ENCODE measurements at places on chromosomes 13 and 19.

DNA sequence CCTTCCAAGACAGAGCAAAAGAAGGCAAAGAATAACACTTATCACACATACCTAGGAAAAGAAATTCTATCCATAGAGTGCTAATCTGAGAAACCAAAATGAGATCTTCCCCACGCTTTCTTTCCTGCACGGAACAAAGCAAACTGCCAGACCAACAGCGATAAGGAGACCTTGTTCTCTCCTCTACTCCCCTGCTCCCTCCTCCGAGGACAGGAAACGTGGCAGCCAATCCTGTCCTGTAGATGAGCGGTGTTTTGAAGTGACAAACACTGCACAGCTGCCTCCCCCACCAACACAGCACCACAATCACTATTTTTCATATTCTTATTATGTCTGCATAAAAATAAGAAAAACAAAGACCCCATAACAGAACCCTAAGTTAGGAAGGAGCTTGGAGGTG is 113.9 kb upstream of the IRS2 start:
- H3K4me3 ChIP-seq: no peak overlapping the region
- no peaks in the 10 kb centered on the region for H3K4me1 ChIP-seq
- H3K27ac ChIP-seq: no peak overlapping the region

GRCh38 chr13:39688699-39689405 is 33.4 kb downstream of the COG6 start:
- DNase-seq: no peak
- H3K4me3 ChIP-seq: peak overlapping the region; percentile 21
- no peaks in the 10 kb centered on the region for H3K27me3 ChIP-seq
- H3K36me3 ChIP-seq: peaks cover 25% of the 10 kb centered on the region
- H3K27ac ChIP-seq: peak overlapping the region; percentile 78

- no peak for DNase-seq
- no peaks in the 10 kb centered on the region for H3K36me3 ChIP-seq
- H3K4me3 ChIP-seq: no peak overlapping the region
- H3K27me3 ChIP-seq: no peaks in the 10 kb centered on the region
- H3K4me1 ChIP-seq: no peaks in the 10 kb centered on the region
Measured at GRCh38 chr13:57716295-57716694, 84.8 kb downstream of the PCDH17 start.

DNA sequence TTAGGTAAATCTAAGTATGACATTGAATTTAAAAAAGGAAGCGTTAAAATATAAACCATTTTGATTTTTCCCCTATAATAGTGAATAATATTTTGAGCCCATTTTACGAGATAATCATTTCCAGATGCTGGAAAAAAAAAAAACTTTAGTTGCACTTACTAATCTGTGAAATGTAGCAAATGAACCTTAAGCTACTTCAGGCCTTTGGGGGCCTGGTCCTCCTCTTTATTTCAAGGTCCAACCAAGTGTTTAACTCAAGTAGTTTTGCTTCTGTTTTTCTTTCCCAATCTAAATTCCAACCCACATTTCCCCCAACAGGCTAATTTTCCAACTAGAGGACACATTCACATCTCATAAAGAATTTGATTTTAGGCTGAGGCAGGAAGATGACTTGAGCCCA is 101.2 kb downstream of the TNFRSF19 start:
- no peak for DNase-seq
- no peak overlapping the region for H3K4me3 ChIP-seq
- H3K36me3 ChIP-seq: no peaks in the 10 kb centered on the region
- peaks cover 6% of the 10 kb centered on the region for H3K27me3 ChIP-seq
- H3K4me1 ChIP-seq: no peaks in the 10 kb centered on the region

DNA sequence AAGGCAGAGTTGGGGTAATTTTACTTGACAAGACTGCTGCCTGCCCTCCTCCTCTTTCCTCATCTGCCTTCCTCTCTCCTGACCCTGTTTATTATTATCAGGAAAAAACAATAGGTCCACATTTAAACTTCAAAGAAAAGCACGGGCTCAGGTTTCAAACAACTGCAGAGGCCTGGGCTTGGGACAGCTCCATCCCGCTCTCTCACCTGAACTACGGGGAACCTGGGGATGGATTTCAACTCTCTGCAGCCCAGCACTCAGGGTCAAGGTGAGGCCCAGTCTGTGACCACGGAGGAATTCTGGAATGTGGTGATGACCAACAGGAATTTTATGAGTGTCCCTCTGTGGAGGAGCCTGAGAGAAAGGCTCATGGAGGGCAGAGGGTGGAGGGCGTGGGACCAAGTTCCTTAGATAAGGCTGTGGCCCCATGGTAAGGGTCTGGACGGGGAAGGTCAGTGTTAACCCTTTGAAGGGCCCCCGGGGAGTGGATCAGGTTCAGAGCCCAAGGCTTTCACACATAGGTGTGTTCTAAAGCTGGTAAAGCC is 220.8 kb upstream of the MAB21L1 start:
- no peak overlapping the region for H3K4me3 ChIP-seq
- H3K27me3 ChIP-seq: no peaks in the 10 kb centered on the region
- no peaks in the 10 kb centered on the region for H3K36me3 ChIP-seq
- H3K4me1 ChIP-seq: no peaks in the 10 kb centered on the region

GRCh38 chr13:76647550-76647949 is 238.7 kb downstream of the KCTD12 start:
- peaks cover 4% of the 10 kb centered on the region for H3K27me3 ChIP-seq
- H3K4me3 ChIP-seq: no peak overlapping the region
- no peaks in the 10 kb centered on the region for H3K36me3 ChIP-seq
- no peak overlapping the region for H3K27ac ChIP-seq
- no peak for DNase-seq
- no peaks in the 10 kb centered on the region for H3K4me1 ChIP-seq

DNA sequence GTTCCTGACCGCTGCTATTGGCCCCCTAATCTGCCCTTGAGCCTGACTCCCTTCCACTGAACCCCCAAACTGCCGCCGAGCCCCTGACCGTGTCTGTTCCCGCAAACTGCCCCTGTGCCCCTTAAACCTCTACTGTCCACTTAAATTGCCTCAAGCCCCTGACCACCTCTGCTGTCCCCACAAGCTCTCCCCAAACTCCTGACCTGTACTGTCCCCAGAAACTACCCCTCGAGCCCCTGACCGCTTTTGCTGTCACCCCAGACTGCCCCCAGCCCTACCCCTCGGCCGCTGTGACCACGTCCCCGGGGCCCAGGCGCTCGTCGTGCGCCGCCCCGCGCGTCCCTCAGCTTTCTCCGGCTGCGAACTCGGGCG is 382 bp downstream of the ZNF77 start:
- no peaks in the 10 kb centered on the region for H3K27me3 ChIP-seq
- H3K27ac ChIP-seq: peak overlapping the region; percentile 95
- peak overlapping the region; percentile 96 for H3K4me3 ChIP-seq
- peaks cover 25% of the 10 kb centered on the region for H3K4me1 ChIP-seq

DNA sequence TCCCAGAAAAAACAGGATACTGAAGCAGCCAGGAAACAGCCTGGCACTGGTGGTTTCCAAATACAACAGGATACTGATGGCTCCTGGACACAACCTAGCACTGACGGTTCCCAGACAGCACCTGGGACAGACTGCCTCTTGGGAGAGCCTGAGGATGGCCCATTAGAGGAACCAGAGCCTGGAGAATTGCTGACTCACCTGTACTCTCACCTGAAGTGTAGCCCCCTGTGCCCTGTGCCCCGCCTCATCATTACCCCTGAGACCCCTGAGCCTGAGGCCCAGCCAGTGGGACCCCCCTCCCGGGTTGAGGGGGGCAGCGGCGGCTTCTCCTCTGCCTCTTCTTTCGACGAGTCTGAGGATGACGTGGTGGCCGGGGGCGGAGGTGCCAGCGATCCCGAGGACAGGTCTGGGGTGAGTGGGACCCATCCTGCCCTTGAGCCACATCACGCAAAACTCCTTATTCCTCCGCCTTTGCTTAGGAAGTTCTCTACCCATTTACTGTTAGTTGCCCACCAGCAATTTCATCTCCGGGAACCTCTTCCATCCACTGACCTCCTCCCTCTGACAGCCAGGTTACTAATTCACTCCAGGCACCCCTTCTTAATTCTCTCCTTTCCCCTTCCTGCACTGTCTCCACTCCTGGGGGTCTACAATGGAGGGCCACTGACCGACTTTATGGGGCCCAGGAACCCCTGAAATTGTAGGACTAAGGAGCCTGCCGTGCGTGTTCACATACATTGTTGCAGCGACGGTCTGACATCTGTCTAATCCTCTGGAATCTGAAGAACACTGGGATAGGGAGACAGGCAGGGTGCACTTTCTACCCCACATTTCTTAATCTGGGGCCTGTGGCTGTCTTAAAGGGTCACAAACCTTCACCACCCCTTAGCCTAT is 1.2 kb downstream of the ITPKC start:
- H3K4me3 ChIP-seq: peak overlapping the region; percentile 88
- H3K27ac ChIP-seq: peak overlapping the region; percentile 85
- H3K36me3 ChIP-seq: peaks cover 33% of the 10 kb centered on the region
- no peaks in the 10 kb centered on the region for H3K27me3 ChIP-seq

DNA sequence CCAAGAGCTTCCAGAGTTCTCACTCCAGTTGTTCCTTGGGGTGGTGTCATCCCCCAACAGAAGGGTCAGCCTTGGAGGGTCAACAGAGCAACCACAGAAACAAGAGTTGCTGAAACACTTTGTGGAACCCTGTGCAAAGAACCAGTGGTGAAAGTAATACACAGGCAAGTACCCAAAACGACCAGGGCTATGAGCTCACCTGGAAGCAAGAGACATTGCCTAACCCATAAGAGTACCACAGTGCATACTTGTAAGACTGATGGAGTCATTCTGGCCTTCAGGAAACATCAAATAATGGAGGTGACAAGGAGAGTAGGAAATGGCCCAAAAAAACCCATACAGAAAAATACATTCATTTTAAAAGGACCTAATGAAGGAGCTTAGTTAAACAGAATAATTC is 184.3 kb upstream of the TSC22D1 start:
- H3K4me3 ChIP-seq: no peak overlapping the region
- no peaks in the 10 kb centered on the region for H3K36me3 ChIP-seq
- no peak for DNase-seq
- H3K27me3 ChIP-seq: peaks cover 3% of the 10 kb centered on the region

- no peak overlapping the region for H3K27ac ChIP-seq
- H3K36me3 ChIP-seq: no peaks in the 10 kb centered on the region
- no peak for DNase-seq
- H3K4me3 ChIP-seq: no peak overlapping the region
- no peaks in the 10 kb centered on the region for H3K27me3 ChIP-seq
Measured at GRCh38 chr13:64855506-64855905, 2374.6 kb downstream of the PCDH9 start.

DNA sequence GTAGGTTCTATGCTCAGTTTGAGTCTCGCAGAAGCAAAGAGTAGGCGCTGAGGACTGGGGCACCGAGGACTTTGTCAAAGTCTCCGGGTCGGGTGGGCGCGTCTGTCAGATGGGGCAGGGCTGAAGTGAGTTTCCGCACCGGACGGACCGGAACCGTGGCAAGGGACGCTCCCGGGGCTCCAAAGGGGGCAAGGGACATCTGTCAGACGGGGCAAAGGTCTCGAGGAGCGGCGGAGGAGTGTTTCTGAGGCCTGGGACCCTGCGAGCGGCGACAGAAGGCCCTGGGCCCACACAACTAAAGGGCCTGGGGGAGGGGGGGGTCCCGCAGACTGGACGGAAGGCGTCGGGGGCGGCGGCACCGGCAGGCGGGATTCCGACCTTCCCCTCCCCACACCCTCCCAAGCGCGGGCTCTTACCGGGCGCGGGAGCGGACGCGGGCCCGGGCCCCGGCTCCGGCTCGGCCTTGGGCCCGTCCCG is 13.3 kb upstream of the AKAP8L start:
- H3K27ac ChIP-seq: peak overlapping the region; percentile 83
- H3K27me3 ChIP-seq: no peaks in the 10 kb centered on the region
- DNase-seq: no peak

DNA sequence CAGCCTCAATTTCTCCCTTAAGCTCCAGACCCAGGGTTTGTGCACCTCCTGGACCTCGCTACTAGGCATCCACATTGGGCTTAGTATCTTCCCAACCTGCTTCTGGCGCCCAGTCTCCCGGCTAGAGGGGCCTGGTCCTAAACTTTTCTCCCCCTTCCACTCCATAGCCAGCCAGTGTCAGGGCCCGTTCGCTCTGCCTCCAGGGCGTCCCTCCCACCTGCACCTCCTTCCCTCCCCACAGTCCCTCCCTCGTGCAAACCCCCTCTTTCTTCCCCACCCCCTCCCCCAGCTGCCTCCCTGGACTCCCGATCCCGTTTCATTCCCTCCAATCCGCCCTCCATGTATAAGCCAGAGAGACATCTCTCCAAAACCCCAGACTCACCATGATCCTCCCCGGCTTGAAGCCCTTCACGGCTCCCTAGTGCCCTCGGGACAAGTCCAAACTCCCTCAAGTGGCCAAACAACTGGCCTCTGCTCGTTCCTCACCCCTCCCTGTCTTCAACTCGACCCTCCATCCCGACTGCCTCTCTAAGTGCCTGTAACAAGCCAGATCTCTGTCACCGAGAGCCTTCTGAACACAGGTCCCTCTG is 997 bp upstream of the SAMD4B start:
- DNase-seq: no peak
- H3K4me1 ChIP-seq: peaks cover 73% of the 10 kb centered on the region
- peak overlapping the region; percentile 97 for H3K27ac ChIP-seq

DNA sequence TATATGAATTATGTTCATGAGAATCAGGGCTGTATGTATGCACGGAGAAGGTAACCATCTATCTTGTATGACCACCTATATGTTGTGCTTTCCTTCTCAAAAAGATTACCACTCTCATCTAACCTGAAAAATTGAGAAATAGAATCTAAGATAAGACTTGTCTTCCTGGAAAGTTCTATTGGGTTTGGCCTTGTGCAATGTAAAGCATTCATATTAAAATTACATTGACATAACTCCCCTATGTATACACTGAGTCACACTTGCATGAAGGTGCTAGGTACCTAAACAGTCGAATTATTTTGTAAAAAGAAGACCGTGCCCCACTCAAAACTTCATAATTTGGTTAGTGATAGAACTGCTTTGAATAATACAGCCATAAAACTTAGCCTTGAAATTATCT is 54.5 kb upstream of the RFXAP start:
- no peak overlapping the region for H3K4me3 ChIP-seq
- no peaks in the 10 kb centered on the region for H3K36me3 ChIP-seq
- no peak for DNase-seq
- H3K27me3 ChIP-seq: peaks cover 4% of the 10 kb centered on the region
- H3K4me1 ChIP-seq: no peaks in the 10 kb centered on the region

DNA sequence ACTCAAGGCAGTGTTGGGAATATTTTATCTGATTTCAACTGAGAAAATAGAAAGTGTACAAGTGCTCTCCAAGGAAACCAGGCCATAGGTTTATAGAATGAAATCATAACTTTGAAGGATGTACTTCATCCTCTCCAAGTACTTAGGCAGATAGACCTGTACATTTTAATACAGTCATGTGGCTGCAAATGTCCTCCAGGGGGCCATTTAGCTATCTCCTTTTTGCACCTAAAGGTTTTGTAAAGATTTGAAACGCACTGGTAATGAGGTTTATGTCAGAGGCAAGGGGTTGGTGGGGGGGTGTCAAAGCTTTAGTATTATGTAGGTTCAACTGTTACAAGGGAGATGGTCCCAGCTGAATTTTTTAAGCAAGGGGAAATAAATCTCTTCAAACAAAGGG is 364.4 kb downstream of the DCT start:
- no peak overlapping the region for H3K4me3 ChIP-seq
- H3K36me3 ChIP-seq: no peaks in the 10 kb centered on the region
- DNase-seq: no peak
- H3K4me1 ChIP-seq: no peaks in the 10 kb centered on the region
- no peaks in the 10 kb centered on the region for H3K27me3 ChIP-seq

GRCh38 chr19:28606269-28607032 is 606.5 kb downstream of the UQCRFS1 start:
- no peak overlapping the region for H3K27ac ChIP-seq
- no peaks in the 10 kb centered on the region for H3K27me3 ChIP-seq
- no peak for DNase-seq
- H3K4me1 ChIP-seq: no peaks in the 10 kb centered on the region

Measured in activated B cell treated with CpG ODN at 0.5 μM for 24 hours (primary cell).